ENCODE measurements at places on chromosomes 7 and 10. TPM values are rescaled to one million over a fixed set of nuclear protein-coding genes. Genes with fewer than 3 reads are reported as not detected.

DNA sequence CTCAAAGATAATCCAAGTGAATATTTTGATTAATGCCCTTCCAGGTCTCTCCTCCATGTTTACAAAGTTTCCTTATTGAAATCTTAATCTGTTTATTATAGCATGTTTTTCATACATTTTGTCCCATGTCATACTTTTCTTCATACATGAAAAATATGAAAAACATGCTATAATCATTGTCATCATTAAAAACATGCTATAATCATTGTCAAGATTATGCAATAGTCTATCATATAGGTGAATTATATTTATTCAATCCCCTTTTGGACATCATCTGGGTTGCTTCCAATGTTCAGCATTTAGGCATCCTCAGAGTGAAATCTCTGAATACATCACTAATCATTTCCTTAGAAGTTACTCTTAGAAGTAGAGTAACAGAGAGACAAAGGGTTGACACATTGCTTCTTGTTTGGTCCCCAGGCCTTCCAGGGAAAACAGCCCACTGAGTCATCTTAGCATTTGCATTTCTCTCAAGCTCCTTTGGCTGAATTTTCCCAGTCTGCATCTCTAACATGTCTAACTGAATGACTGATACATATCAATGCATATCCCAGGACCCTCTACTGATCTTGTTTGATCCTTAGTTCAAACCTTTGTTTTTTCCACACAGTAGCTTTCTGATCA, 87.0 kb downstream of the SGMS1 start:
- H3K27me3 ChIP-seq = no peaks in the 10 kb centered on the region
- no peaks in the 10 kb centered on the region for H3K36me3 ChIP-seq
- no peak overlapping the region for H3K27ac ChIP-seq
- no peak for DNase-seq
- no peak overlapping the region for H3K4me3 ChIP-seq
- no peaks in the 10 kb centered on the region for H3K4me1 ChIP-seq

Gene SEMA4G
- total RNA-seq = 3.4 TPM

GRCh38 chr7:37541810-37542443, 93.3 kb upstream of the ELMO1 start:
- H3K4me1 ChIP-seq = no peaks in the 10 kb centered on the region
- H3K4me3 ChIP-seq = no peak overlapping the region
- no peak overlapping the region for H3K27ac ChIP-seq
- no peaks in the 10 kb centered on the region for H3K27me3 ChIP-seq

- H3K27me3 ChIP-seq = no peaks in the 10 kb centered on the region
- DNase-seq = no peak
- no peaks in the 10 kb centered on the region for H3K36me3 ChIP-seq
Measured at GRCh38 chr7:122803323-122803722, 82.9 kb downstream of the CADPS2 start.

DNA sequence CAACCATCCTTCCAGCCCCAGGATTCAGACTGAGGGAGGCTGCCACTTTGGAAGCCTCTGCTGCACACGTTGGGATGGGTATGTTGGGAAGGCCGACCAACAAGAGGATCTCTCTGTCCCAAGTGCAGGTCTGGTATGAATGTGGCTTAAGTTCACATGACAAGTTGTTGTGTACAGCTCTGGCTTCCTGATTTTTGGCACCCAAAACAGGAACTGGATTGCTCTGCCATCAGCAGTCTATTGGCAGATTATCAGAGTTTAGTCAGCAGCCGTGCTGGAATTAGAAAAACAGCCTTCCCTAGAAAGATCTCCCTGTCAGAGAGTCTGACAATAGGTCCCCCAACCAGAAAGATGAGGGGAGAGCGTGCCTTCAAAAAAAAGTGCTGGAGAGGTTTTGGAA, 66.9 kb downstream of the GOLGA7B start:
- DNase-seq = no peak
- H3K27ac ChIP-seq = peak overlapping the region; percentile 37
- peaks cover 37% of the 10 kb centered on the region for H3K4me1 ChIP-seq
- no peaks in the 10 kb centered on the region for H3K36me3 ChIP-seq

Gene CHST15
- total RNA-seq = 7.0 TPM

Gene C10orf105
- 1.3 TPM for total RNA-seq

Gene SLC26A5
- not detected for total RNA-seq

GRCh38 chr7:79593866-79594301, 140.4 kb upstream of the MAGI2 start:
- DNase-seq = no peak
- no peaks in the 10 kb centered on the region for H3K27me3 ChIP-seq
- no peak overlapping the region for H3K4me3 ChIP-seq
- H3K27ac ChIP-seq = no peak overlapping the region
- H3K36me3 ChIP-seq = no peaks in the 10 kb centered on the region
- no peaks in the 10 kb centered on the region for H3K4me1 ChIP-seq

DNA sequence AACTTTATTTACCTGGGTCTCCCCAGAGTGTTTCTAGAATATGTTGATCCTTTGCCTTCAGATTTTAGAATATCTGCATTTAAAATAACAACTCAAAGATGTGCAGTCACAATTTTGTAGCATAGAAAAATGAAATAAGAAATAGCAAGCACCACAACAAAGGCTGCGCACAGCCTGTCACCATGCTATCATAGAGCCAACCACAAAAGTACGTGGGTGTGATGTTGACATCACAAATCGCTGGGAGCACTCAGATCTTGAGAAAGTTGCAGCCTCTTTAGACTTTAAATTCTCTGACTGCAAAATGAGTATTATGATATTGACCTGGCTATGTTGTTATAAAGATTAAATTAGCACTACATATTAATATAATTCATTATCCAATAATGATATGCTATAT, 177.9 kb downstream of the TNS3 start:
- no peaks in the 10 kb centered on the region for H3K27me3 ChIP-seq
- no peak overlapping the region for H3K4me3 ChIP-seq
- no peak for DNase-seq
- no peaks in the 10 kb centered on the region for H3K4me1 ChIP-seq
- H3K27ac ChIP-seq = no peak overlapping the region

GRCh38 chr10:131084791-131085090, 226.8 kb downstream of the TCERG1L start:
- no peaks in the 10 kb centered on the region for H3K36me3 ChIP-seq
- no peak overlapping the region for H3K4me3 ChIP-seq
- no peak for DNase-seq

GRCh38 chr7:151315038-151315655, 26.5 kb upstream of the NUB1 start:
- H3K27ac ChIP-seq = no peak overlapping the region
- H3K4me1 ChIP-seq = peaks cover 8% of the 10 kb centered on the region
- H3K27me3 ChIP-seq = no peaks in the 10 kb centered on the region
- no peaks in the 10 kb centered on the region for H3K36me3 ChIP-seq

Gene VSTM2A
- not detected for total RNA-seq

Gene ADAM12
- 1.2 TPM for total RNA-seq

Gene TET1
- 3.0 TPM for total RNA-seq

Gene BMPER
- 3.8 TPM for total RNA-seq

Gene GPR37
- total RNA-seq = not detected

DNA sequence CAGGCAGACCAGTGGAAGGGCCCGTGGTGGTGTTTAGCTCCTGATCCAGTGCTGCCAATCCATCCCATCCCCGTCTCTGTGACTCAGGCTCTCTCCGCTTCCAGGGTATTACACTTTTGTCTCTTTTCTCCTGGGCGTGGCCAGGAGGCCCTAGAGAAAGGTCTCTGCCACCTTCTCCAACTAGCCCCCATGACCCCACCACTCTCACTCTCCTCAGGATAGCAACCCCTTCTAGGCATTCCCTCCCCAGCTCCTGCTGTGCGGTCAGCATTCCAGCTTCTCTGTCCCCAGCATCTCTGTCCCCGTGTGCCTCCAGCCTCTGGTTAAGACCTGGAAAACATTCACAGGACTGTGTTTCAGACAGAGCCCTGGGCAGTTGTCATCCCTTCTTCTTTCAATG, 36.2 kb upstream of the R3HCC1L start:
- H3K36me3 ChIP-seq = no peaks in the 10 kb centered on the region
- no peak for DNase-seq
- no peaks in the 10 kb centered on the region for H3K27me3 ChIP-seq
- H3K4me1 ChIP-seq = no peaks in the 10 kb centered on the region
- no peak overlapping the region for H3K27ac ChIP-seq
- H3K4me3 ChIP-seq = no peak overlapping the region

Gene MAGI2
- 6.0 TPM for total RNA-seq

DNA sequence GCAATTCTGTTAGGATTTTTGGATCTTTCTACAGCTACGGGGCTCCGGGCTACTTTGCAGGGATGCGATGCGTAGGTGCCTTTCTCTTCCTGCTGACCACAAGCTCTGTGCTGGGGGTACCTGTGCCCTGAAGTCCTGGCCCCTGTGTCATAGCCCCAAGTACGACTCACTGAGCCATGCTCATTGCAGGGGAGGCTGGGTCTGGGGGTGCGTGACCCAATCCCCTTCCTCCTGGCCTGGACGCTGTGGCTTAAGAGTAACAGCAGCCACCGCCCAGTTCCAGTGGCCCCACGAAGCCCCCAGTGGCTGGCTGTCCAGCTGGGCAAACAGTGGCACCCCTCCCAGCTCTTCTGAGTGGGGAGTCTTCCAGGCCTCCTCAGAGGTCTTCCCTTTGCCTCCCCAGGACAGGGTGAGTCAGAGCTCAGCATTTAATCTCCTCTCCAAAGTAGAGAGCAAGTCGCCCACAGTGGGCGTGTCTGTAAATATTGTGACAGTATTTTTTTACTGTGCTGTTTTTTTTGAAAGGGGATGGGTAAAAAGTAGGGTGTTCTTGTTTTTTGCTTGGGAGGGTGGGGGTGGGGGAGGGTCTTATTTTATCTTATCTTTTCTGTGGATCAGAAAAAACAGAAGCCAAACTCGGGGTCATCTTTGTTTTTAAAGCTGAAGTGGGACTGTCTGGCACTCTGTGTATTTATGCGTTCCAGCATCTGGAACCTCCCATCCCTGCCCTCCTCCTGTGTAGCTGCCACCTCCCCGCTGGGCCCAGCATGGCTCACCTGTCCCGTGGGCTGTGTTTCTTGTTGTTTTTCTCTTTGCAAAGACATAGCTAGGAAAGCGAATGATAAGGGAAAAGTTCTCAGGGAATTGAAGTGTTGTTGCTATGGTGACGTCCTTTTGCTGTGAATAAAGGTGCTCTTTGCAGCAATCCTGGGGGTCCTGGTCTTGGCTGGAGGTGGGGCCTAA, 8.2 kb downstream of the LFNG start:
- DNase-seq = no peak
- no peak overlapping the region for H3K4me3 ChIP-seq
- H3K4me1 ChIP-seq = no peaks in the 10 kb centered on the region
- H3K36me3 ChIP-seq = peaks cover 12% of the 10 kb centered on the region
- no peaks in the 10 kb centered on the region for H3K27me3 ChIP-seq

DNA sequence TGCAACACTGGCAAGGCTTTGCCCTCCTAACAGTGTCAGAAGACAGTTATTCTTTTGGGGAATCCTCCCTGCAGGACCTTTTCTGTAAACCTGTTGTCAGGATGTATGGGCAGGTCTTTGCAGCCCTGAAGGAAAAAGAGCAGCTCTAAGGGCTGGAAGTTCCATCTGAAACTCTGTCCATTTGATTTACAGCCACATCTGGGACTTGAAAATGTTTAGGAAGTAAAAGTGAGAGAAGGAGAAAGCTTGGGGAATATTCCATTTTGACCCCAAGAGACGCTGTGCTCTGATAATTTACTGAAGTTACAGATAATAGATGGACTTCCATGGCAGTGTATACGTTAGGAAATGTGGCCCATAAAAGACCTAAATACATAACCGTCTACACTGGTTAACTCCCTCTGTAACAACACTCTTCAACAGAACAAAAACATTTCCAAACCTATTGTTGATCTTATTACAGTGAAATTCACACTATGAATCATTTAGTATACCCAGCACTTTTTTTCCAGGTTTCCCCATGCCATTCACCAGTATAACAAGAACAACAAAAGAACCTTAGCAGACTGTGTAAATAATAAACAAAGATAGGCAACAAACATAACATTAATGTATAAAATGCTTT, 89.1 kb downstream of the KIAA1549 start:
- no peaks in the 10 kb centered on the region for H3K36me3 ChIP-seq
- H3K4me1 ChIP-seq = no peaks in the 10 kb centered on the region
- no peak overlapping the region for H3K4me3 ChIP-seq
- H3K27me3 ChIP-seq = no peaks in the 10 kb centered on the region
- no peak for DNase-seq

Gene LRRC18
- not detected for total RNA-seq

- H3K4me1 ChIP-seq = no peaks in the 10 kb centered on the region
- H3K36me3 ChIP-seq = no peaks in the 10 kb centered on the region
- no peaks in the 10 kb centered on the region for H3K27me3 ChIP-seq
- H3K4me3 ChIP-seq = no peak overlapping the region
- no peak for DNase-seq
Measured at GRCh38 chr10:34506786-34507185, 308.3 kb downstream of the PARD3 start.

Gene MBL2
- total RNA-seq = not detected

- no peak overlapping the region for H3K4me3 ChIP-seq
- no peaks in the 10 kb centered on the region for H3K27me3 ChIP-seq
- no peak overlapping the region for H3K27ac ChIP-seq
- no peaks in the 10 kb centered on the region for H3K36me3 ChIP-seq
Measured at GRCh38 chr10:35079763-35080162, 10.4 kb downstream of the CUL2 start.

- DNase-seq = no peak
- no peaks in the 10 kb centered on the region for H3K4me1 ChIP-seq
- no peaks in the 10 kb centered on the region for H3K27me3 ChIP-seq
Measured at GRCh38 chr7:129262324-129262723, 37.5 kb downstream of the AHCYL2 start.

DNA sequence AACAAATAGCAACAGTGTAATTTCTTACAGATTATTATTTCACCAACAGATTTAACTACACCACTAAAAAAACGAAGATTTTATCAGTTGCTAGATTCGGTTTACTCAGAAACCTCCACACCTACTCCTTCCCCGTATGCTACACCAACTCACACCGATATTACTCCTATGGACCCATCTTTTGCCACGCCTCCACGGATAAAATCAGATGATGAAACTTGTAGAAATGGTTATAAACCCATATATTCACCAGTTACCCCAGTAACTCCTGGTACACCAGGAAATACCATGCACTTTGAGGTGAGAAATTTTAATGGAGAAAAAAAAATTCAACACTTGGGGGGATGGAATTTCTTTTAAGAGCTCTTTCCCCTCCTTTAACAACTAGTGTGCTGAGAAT, 92.5 kb downstream of the KMT2E start:
- no peaks in the 10 kb centered on the region for H3K4me1 ChIP-seq
- no peak overlapping the region for H3K27ac ChIP-seq
- no peak for DNase-seq
- no peak overlapping the region for H3K4me3 ChIP-seq

Gene EPO
- not detected for total RNA-seq

GRCh38 chr10:109105725-109106124, 817.6 kb downstream of the XPNPEP1 start:
- no peak for DNase-seq
- H3K27ac ChIP-seq = no peak overlapping the region
- H3K36me3 ChIP-seq = no peaks in the 10 kb centered on the region
- H3K4me1 ChIP-seq = no peaks in the 10 kb centered on the region

GRCh38 chr7:148912151-148912550, 28.1 kb upstream of the EZH2 start:
- H3K27ac ChIP-seq = no peak overlapping the region
- no peaks in the 10 kb centered on the region for H3K4me1 ChIP-seq
- DNase-seq = no peak
- no peaks in the 10 kb centered on the region for H3K27me3 ChIP-seq
- no peaks in the 10 kb centered on the region for H3K36me3 ChIP-seq

Measured in right atrium auricular region (tissue), 2 donors.